ENCODE measurements at places on chromosomes 2 and 18. TPM values are rescaled to one million over a fixed set of nuclear protein-coding genes. Genes with fewer than 3 reads are reported as not detected.
A peak's percentile ranks its signal among the peaks of the same experiment; 100 is the strongest.

GRCh38 chr18:66141716-66142115, 390.9 kb downstream of the CDH7 start:
- no peak overlapping the region for H3K27ac ChIP-seq
- no peaks in the 10 kb centered on the region for H3K36me3 ChIP-seq
- H3K4me3 ChIP-seq, result no peak overlapping the region
- peaks cover 4% of the 10 kb centered on the region for H3K27me3 ChIP-seq
- no peaks in the 10 kb centered on the region for H3K4me1 ChIP-seq
- DNase-seq, result no peak

Gene ARHGAP28
- 1.0 TPM for total RNA-seq

DNA sequence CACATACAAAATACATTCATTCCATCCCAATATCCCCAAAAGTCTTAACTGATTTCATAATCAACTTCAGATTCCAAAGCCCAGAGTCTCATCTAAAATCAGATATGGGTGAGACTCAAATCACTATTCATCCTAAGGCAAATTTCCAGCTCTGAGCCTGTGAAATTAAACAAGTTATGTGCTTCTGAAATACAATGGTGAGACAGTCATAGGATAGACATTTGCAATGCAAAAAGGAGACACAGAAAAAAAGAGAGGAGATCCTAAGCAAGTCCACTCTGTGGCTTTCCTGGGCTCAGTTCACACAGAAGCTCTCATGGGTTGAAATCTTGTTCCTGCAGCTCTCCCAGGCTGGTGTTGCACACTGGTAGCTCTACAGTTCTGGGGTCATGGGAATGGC, 18.3 kb downstream of the ZNF892 start:
- no peak for DNase-seq
- no peak overlapping the region for H3K27ac ChIP-seq
- H3K4me3 ChIP-seq, result no peak overlapping the region
- no peaks in the 10 kb centered on the region for H3K36me3 ChIP-seq
- no peaks in the 10 kb centered on the region for H3K4me1 ChIP-seq
- no peaks in the 10 kb centered on the region for H3K27me3 ChIP-seq

Gene DIPK1C
- 0.19 TPM for total RNA-seq

DNA sequence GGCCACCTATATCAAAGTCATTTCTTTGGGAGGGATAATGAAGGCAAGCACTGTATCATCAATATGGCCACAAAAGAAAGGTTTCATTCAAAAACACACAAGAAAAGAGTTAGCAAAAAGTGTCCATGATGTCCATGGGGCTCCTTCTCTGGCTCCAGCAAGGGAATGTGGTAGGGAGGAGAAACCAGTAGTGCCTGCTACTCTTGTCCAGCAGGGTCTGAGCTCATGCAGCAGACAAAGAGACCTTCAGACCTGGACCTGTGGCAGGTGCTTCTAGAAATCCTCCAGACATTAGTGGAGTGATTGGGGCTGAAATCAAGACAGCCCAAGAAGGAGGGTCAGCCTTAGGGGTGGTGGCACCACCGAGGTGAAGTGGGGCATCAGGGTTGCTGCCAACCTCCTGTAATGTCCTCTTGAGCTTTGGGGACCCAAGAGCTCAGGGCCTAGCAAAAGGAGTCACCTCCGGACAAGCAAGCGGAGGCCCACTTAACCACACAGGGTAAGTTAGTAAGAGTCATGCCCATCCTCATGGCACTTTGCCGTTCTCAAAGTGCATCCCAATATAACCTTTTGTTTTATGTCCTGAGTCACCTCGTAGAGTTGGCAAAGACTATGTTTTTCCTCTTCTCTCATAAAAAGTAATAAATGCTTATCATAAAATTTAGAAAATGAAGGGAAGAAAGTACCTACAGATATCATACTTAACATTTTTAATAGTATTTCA, 112.6 kb upstream of the YPEL5 start:
- H3K4me3 ChIP-seq, result no peak overlapping the region
- DNase-seq, result no peak
- peaks cover 3% of the 10 kb centered on the region for H3K4me1 ChIP-seq
- no peak overlapping the region for H3K27ac ChIP-seq

Gene MEIS1
- total RNA-seq, result 6.3 TPM

DNA sequence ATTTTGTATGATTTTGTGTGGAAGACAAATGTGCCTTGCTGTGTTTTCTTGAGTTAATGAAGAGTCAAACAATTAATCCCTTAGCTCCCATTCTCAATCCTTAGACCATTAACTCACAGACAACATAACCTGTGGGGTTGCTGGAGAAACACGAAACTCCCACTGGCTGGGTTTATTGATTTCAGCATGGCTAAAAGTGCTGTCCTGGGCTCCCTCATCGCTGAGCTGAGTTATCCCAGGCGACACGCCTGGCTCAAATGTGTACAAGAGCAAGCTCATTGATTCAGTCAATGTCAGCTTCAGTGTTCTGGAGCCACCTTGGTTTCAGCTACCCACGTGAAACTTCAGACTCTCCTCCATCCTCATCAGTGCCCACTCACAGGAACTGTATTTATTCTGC, 896.1 kb downstream of the CNTNAP5 start:
- no peaks in the 10 kb centered on the region for H3K4me1 ChIP-seq
- no peaks in the 10 kb centered on the region for H3K27me3 ChIP-seq
- no peaks in the 10 kb centered on the region for H3K36me3 ChIP-seq
- no peak for DNase-seq
- H3K4me3 ChIP-seq, result no peak overlapping the region
- H3K27ac ChIP-seq, result no peak overlapping the region

Gene DLX2
- total RNA-seq, result not detected

Gene RUFY4
- 0.08 TPM for total RNA-seq

DNA sequence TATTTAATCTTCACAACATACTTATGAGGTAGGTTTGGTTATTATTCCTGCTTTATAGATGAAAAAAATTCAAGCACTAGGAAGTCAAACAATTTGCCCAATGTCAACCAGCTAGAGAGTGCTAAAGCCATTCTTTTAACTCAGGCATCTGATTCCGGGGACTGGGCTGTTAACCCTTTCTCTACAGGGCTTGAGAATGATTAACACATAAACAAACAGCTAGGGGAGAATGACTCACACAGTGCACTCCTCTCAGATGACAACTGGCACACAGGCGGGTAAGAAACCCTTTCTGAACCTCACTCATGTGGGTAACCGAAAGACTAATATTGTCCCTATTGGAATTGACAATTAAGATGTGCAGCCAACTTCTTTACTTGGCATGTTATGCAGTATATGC, 86.3 kb upstream of the FSHR start:
- H3K4me3 ChIP-seq, result no peak overlapping the region
- H3K27ac ChIP-seq, result no peak overlapping the region
- DNase-seq, result no peak
- no peaks in the 10 kb centered on the region for H3K36me3 ChIP-seq
- no peaks in the 10 kb centered on the region for H3K27me3 ChIP-seq

GRCh38 chr18:58402247-58402646, 226.6 kb downstream of the ALPK2 start:
- peak overlapping the region; percentile 86 for H3K27ac ChIP-seq
- H3K4me1 ChIP-seq, result peaks cover 63% of the 10 kb centered on the region
- no peak overlapping the region for H3K4me3 ChIP-seq
- H3K36me3 ChIP-seq, result no peaks in the 10 kb centered on the region
- H3K27me3 ChIP-seq, result no peaks in the 10 kb centered on the region

DNA sequence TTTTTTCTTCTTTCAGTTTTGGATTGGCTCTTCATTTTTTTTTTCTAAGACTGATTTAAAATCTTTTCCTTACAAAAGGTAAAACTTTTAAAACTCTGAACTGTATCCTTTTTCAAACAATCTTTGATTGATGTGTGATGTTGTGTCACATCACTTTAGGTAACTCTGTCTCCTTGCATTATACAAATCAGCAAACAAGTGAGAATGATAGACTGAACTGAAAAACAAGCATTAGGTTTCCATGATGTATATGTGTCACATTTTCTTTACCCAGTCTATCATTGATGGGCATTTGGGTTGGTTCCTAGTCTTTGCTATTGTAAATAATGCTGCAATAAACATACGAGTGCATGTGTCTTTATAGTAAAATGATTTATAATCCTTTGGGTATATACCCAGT, 655.7 kb downstream of the LRRTM4 start:
- H3K27me3 ChIP-seq, result no peaks in the 10 kb centered on the region
- DNase-seq, result no peak
- no peaks in the 10 kb centered on the region for H3K36me3 ChIP-seq
- H3K4me3 ChIP-seq, result no peak overlapping the region
- H3K27ac ChIP-seq, result no peak overlapping the region

- no peak overlapping the region for H3K4me3 ChIP-seq
- H3K27me3 ChIP-seq, result no peaks in the 10 kb centered on the region
- no peaks in the 10 kb centered on the region for H3K36me3 ChIP-seq
Observed at GRCh38 chr2:33158482-33159003, 211.8 kb downstream of the LTBP1 start.

GRCh38 chr2:200077838-200078237, 122.5 kb downstream of the MAIP1 start:
- no peak for DNase-seq
- no peak overlapping the region for H3K27ac ChIP-seq
- peaks cover 10% of the 10 kb centered on the region for H3K4me1 ChIP-seq

DNA sequence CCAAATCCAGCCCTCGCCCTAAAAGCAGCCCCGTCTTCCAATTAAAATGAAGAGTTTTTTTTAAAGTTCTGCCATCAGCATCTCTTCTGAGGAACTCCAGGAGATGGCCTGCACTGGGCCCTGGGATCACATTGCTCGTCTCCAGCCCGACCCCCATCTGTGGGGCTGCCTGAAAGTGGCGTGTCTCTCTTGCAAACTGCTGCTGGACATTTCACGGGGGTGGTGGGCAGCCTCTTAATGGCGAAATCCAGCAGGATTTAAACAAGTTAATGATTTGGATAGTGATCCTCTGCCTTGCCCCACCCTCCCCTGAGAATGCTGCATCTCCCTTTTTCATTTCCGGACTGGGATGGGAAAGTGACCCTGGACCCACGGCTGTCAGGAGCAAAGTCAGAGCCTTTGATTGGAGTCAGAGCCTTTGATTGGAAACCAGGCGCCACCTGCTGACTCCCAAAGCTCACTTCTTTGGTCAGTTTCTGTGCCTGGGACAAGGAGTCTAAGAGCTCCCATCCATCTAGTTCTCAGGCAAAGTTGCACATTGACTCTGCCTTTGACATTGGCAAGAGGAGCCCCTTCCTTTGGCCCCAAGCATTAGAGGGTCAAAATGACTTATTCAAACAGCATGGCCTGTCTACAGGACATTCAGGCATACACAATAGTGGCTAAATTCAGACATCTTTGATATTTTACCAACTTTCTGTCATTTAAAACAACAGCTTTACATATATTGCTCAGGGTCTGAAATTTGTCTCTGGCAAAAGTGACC, 155.2 kb downstream of the SH3BP4 start:
- peaks cover 6% of the 10 kb centered on the region for H3K4me1 ChIP-seq
- no peak overlapping the region for H3K4me3 ChIP-seq
- no peaks in the 10 kb centered on the region for H3K36me3 ChIP-seq
- H3K27ac ChIP-seq, result no peak overlapping the region
- peak; percentile 47 for DNase-seq

Gene LRRTM1
- total RNA-seq, result not detected

DNA sequence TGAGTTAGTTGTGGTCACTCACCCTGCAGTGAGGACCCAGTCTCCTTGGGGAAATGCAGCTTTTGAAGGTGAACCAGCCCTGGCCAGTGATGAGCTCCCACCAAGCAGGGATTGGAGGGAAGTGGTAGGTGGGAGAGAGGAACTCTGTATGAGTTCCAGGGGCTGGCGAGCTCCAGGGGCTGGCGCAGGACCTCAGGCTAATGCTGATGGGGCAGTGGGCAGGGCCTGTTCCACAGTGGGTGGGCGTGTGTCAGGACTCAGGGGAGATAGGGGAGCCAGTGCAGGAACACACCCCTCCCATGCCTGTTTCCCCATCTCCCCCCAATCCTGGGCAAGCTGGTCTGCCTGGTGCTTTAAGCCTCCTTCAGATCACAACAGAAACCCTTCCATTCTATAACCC, 208.4 kb downstream of the DYSF start:
- H3K27ac ChIP-seq, result no peak overlapping the region
- H3K36me3 ChIP-seq, result no peaks in the 10 kb centered on the region
- H3K4me3 ChIP-seq, result no peak overlapping the region
- no peaks in the 10 kb centered on the region for H3K27me3 ChIP-seq
- no peaks in the 10 kb centered on the region for H3K4me1 ChIP-seq

Gene DSG4
- total RNA-seq, result not detected

Gene IL36G
- not detected for total RNA-seq

DNA sequence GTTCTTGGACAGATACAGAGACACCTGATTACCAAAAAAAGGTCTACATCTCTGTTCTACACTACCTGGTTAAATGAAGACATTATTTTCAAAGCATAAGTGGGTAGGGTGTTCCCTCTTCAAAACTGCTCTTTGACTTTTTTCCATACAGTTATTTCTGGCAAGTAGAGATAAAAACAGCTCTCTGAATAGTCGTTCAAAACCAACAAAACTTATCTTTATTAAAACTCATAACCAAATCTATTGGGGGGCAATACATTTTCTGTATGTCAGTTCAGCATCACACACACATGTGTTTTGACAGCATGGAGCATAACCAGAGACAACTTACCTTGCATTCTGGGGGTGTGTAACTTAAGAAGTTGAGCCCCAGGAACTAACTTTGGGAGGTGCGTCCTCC, 149.0 kb upstream of the EPC2 start:
- no peaks in the 10 kb centered on the region for H3K4me1 ChIP-seq
- DNase-seq, result no peak
- no peak overlapping the region for H3K4me3 ChIP-seq
- H3K27ac ChIP-seq, result no peak overlapping the region
- H3K36me3 ChIP-seq, result no peaks in the 10 kb centered on the region

DNA sequence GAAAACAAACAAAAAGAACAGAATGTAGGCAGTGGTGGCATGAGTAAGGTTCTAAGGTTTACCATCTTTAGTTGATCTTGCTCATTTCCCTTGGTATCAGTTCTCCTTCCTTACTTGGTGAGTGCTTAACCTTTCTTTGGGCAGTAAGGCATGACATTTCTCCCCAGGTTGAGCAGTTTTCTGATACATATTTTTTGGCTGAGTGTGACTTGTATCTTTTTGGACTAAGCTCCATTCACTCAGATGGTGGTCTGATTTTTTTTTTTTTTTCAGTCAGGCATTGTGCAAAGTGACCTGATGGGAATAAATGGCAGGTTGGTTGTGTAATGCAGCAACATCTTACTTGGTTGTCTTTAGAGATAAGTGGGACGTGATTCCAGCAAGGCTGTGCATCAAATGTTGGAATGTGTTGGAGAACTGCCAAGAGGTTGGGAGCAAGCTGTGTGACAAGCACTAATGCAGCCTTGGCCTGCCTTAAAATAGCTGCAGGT, 15.1 kb downstream of the SPTBN1 start:
- H3K4me3 ChIP-seq, result no peak overlapping the region
- no peak for DNase-seq
- peaks cover under 1% of the 10 kb centered on the region for H3K4me1 ChIP-seq
- H3K27ac ChIP-seq, result no peak overlapping the region
- H3K36me3 ChIP-seq, result no peaks in the 10 kb centered on the region

GRCh38 chr2:170770008-170770605, at the start of gene ERICH2:
Gene ERICH2 (plus strand): TSS chr2:170770378. CDS start chr2:170770682, 304 bp downstream.
- no peaks in the 10 kb centered on the region for H3K27me3 ChIP-seq
- H3K36me3 ChIP-seq, result no peaks in the 10 kb centered on the region
- H3K4me3 ChIP-seq, result peak within 1 kb of the TSS; percentile 96
- DNase-seq, result peak; percentile 54
